Spleen (tissue), 13 donors: ENCODE measurements at places on chromosomes 12 and 14.
A peak's percentile ranks its signal among the peaks of the same experiment; 100 is the strongest.

DNA sequence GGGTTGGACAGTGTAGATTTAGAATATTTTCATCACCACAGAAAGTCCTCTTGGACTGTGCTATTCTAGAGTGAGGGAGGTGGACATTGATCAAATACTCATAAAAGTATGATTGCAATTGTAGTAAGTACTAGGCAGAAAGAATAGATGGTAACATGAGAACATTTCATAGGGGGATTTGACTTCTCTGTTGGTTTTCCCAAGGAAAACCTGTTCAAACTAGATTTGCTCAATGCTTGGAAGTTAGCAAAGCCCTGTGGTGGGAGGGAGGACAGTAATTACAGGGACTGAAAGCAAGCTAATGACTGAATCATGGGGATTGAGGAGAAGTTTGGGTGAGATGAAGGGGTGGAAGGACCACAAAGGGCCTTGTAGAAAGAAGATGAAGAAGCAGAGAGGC lies 24.4 kb upstream of the EID3 start:
- no peak for DNase-seq

GRCh38 chr12:118102070-118102469 lies 1.7 kb downstream of the VSIG10 start:
- no peak for DNase-seq

DNA sequence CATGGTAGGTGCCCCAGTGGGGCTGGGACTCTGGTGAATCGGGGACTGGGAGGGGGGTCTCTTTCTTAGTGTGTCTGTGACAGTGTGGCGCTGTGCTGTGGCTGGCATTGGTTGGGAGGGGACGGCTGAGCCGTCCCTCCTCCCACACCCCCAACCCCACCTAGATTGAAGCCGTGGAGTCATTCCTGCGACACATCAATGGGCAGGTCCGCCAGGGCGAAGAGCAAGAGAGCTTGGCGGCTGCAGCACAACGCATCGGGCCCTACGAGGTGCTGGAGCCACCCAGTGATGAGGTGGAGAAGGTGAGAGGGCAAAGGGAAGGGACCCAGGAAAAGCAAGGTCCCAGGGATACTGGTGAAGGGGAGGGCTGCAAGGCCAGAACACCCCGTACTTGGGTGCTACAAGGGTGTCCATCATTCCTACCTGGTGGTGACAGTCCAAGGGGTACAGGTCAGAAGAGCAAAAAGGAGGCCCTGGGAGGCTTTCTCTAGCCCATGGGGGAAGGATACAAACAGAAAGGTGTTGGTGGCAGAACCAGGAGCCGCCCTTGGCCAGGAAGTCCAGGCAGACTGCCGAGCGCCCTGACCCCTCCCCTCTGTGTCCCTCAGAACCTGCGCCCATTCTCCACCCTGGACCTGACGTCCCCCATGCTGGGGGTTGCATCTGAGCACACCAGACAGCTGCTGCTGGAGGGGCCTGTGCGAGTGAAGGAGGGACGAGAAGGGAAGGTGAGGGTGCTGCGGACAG lies 7.4 kb downstream of the PLEKHG6 start:
- DNase-seq = no peak

DNA sequence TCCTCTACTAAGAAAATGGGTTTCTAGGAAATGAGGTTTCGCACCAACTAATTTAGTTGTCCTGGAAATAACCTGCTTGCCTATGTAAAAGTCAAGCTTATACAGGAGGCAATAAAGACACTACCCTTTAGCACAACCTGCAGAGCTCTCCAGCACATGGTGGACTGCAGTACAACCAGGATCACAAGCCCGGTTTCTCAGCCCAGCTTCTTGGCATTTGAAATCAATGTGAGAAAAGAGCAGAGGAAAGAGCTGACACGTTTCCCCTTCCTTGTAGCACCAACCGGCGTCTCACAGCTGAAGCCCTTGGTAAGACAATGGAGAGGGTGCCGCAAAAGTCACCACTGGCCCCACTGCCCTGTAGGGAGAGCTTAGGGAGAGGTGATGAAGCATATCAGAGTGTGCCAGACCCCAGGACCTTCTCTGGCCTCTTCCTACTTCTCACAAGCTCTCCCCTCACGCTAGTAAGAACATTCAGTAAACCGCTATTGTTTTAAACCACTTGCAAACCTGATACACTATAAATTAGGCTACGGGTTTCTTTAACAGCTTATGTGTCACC lies 8.6 kb downstream of the SPTLC2 start:
- DNase-seq = no peak

GRCh38 chr14:30240018-30240417 lies 312.4 kb upstream of the PRKD1 start:
- DNase-seq = no peak

DNA sequence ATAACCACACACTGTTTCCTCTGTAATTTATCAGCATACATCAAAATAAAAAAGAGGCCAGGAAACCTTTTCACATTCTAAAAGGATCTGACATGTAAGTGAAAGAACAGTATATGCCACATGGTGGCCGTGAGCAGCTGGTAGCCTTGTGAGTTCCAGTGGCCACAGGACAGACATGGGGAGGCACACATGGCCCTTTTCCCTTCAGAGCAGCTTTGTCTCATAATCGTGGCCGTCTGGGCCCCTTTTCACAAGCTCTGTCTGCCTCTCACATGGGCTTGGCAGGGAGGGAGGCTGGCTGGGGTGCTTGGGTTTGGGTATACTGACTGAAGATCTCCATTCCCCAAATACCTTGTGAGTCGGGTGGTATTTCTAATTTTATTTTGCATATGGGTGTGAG lies 1.5 kb upstream of the ZDHHC22 start:
- peak; percentile 48 for DNase-seq

GRCh38 chr12:128483526-128484255 lies 216.7 kb downstream of the TMEM132C start:
- DNase-seq = no peak

- no peak for DNase-seq
Measured at GRCh38 chr12:60123557-60123956, 527.7 kb downstream of the SLC16A7 start.

GRCh38 chr12:132858718-132859266 lies 28.6 kb downstream of the CHFR start:
- DNase-seq = no peak
